ENCODE measurements at places on chromosomes 7 and 10.

DNA sequence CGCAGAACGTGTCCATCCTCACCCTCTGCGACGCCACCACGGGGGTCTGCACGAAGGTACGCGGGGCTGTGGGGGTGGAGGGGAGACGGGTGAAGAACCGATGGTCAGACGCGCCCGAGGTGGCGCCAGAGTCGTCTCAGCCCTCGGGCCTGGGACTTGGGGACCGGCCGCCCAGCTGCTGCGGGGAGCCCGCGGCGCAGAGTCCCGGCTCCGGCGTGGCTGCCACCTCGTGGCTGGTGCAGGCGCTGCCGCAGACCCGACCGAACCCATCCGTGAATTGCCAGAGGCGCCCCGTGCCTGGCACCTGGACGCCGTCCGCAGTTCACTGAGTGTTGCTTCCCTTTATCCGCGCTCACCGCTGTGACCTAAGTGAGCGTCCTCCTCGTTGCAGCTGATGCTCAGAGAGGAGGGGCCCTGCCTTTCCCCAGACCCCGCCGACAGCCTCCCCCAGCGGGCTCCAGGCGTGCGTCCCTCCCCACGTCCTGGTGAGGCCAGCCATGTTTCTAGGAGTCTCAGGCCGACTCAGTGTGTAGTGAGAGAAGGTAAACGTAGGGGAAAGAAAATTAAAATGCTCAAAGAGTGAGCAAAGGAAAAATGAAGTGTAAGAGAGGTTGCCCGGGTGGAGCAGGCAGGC lies 208.7 kb downstream of the PAXIP1 start:
- DNase-seq: no peak

DNA sequence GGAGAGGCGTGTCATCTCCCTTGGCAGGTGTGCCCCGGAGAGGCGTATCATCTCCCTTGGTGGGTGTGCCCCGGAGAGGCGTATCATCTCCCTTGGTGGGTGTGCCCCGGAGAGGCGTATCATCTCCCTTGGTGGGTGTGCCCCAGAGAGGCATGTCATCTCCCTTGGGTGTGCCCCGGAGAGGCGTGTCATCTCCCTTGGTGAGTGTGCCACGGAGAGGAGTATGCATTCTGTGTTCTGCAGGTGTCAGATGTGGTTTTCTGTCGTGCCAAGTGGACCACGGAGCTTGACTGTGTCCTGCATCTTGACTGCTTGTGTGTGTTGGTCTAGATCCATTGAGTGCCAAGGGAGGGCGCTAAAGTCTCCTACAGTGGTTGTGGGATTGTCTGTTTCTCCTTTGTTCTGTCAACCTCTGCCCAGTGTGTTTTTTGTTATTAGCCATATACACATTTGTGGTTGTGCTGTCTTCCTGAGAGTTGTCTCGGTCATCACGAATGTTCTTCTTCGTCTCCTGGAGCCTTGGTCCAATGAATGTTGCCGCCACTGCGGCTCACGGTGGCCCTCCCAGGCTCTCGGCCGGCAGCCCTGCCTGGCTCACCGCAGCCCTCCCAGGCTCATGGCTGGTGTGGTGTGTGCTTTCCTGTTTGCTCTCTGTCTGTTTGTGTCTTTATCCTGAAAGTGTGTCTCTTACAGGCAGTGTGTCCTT lies 96.8 kb downstream of the INPP5A start:
- no peak for DNase-seq

GRCh38 chr7:72069263-72069662 lies 342.9 kb downstream of the CALN1 start:
- DNase-seq: no peak

- DNase-seq: no peak
Observed at GRCh38 chr7:69728304-69728703, 130.0 kb downstream of the AUTS2 start.

DNA sequence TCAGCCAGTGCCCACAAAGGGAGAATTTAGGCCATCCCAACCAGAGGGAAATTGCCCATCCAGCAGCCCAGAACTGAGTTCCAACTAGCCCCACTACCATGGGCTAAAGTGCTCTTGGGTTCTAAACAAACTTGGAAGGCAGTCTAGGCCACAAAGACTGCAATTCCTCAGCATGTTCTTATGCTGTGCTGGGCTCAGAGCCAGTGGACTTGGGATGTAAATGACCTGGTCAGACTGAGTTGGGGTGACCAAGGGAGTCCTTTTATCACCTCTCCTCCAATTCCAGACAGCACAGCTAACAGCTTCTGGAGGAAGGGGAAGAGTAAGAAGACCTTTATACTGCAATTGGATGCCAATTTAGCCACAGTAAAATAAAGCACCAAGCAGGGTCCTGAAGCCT lies 607.2 kb upstream of the KCND2 start:
- no peak for DNase-seq

- DNase-seq: no peak
Observed at GRCh38 chr7:117872561-117873309, 506 bp downstream of the CTTNBP2 start.

DNA sequence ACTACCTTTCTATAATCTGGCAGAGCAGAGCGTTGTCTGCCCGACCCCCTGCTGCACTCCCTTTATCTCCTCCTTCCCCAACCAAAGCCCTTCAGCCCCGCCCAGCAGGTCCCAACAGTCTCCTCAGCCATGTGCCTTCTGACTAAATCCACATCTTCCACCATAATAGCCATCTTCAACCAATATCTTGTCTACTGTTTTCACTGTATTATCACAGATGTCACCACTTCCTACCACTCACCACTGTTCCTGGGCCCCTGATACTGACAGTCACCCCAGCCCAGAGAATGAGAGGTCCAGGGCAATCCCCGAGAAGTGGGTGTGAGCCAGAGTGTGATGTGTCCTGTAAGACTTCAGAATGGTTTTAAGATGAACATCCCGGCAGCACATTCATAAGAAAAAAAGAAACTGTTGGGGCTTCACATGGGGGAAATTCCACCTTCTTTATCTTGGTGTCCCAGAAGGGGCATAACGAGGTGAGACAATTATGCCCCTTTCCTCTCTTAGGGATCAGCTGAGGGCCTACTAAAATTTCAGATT lies 25.3 kb downstream of the CCDC6 start:
- DNase-seq: peak; percentile 46

GRCh38 chr10:59905731-59906416 lies 482 bp downstream of the CCDC6 start:
- DNase-seq: peak; percentile 6

DNA sequence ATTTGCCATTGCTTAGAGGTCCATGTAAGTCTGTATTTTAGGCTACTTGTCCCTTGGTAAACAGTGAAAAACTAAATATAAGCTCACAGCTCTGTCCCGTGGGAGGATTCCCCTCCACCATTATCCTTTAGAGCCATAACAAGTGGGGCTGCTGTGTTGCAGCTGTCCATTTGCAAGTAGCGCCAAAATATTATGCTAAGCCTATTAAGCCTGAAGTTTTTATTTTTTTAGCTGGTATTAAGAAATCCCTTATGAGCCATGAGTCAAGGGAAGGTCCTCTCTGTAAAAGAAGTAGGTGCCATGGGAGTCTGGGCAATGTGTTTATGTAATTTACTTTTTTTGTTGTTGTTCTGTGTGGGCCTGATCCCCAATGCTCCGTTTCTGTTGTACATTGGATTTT lies 183.9 kb downstream of the THSD7A start:
- no peak for DNase-seq

DNA sequence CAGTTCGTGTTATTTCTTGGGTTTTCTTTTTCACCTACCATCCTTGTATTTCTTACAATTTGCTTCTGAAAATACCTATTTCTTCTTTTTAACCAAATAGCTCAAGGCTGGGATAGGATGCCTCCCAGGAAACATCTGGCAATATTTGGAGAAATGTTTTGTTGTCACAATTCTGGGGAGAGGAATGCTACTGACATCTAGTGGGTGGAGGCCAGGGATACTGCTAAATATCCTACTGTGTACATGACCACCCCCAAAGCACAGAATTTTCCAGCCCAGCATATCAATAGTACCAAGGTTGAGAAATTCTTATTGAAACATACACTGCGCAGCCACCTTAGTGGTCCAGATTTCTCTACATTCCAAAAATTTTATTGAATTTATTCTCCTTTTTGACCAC lies 55.5 kb downstream of the CNTNAP2 start:
- no peak for DNase-seq

- no peak for DNase-seq
Observed at GRCh38 chr7:110186334-110186733, 904.6 kb upstream of the LRRN3 start.

DNA sequence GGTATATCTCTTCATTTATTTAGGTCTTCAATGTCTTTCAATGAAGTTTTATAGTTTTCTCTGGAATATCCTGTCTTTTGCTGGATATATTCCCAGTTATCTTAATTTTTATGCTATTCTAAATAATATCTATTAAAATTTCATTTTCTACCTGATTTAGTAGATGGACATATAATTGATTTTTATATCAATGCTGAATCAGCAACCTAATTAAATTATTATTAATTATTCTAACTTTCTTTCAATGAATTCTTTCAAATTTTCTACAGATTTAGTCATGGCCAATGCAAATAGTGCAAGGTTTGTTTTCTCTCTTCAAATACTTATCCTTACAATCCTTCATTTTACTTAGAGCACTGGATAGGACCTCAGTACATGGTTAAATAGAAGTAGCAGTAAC lies 56.8 kb downstream of the DENND11 start:
- no peak for DNase-seq

- DNase-seq: no peak
Observed at GRCh38 chr7:120951826-120952225, 1.2 kb downstream of the ING3 start.

DNA sequence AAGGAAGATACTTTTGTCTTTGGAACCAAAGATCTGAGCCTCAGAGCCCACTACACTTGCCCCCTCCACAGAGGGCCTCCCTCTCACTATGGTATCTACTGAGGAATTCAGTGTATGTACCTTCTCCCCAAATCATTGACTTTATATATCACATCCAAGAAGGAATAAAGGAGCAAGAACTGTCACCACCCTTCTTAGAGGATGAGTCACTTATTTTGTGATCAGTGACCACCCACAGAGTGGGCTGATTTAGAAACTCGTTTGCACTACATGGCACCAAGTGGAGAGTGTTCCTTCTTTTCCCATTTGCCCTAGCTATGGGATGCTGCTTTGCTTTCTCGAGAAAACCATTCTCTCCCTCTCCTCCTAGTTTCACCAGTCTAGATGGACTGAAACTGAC lies 5.7 kb downstream of the TMEM243 start:
- no peak for DNase-seq

DNA sequence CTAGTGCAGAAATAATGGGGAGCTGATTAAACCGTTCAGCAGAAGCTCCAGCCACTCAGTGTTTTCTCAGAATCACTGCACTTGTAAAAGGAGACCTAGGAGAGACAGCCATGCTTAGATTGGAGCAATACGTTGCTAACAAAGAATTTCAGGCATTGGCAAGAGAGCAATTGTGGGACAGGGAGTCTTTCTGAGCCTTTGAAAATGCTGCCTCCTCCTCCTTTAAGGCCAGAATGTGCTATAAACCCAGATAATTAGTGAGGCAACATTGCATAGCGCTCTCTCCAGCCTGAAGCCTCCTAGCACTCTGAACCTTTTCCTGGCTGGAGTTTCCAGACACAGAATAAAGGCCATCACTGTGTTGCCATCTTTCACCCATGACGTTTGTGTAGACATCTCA lies 18.5 kb upstream of the PTPRN2 start:
- DNase-seq: no peak

DNA sequence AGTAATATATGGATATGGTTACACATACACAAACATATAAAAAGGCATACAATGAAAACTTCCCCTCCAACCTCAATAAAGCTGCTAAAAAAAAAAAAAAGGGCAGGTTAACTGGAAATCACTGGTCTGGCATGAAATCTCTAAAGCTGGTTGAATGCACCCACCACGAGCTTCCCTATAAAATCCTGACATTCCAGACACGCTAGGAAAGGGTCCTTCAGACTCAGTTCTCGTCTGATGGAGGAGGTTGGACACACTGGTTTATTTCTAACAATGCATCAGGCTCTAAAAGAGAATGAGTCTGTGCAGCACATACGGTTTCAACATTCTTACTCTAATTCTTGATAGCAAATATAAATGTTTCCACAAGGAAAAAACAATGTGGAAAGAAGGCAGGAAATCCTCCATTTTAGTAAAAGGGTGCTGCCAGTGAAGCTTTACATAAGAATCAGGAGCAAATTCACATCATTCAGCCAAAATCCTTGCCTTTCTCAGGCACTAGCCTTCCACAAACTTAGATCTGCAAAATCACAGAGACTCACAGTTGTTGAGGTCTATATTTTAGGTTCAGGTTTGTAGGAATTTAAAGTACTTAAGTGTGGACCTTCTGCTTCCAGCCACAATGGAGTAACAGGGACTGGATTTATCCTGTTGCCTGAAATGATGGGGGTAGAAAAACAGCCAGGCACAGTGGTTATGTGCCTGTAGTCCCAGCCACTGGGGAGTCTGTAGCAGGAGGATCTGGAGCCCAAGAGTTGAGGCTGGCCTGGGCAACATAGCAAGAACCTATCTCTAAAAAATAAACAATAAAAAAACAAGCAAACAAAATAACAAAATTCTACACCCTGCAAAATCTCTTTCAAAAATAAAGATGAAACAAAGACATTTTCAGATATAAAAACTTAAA lies 73.5 kb downstream of the CYTH3 start:
- no peak for DNase-seq

GRCh38 chr7:116678780-116679179 lies 6.8 kb downstream of the MET start:
- DNase-seq: no peak

- DNase-seq: no peak
Observed at GRCh38 chr7:151133986-151134742, 33.3 kb downstream of the GBX1 start.

- DNase-seq: no peak
Observed at GRCh38 chr7:28804990-28805389, 153.1 kb downstream of the TRIL start.

DNA sequence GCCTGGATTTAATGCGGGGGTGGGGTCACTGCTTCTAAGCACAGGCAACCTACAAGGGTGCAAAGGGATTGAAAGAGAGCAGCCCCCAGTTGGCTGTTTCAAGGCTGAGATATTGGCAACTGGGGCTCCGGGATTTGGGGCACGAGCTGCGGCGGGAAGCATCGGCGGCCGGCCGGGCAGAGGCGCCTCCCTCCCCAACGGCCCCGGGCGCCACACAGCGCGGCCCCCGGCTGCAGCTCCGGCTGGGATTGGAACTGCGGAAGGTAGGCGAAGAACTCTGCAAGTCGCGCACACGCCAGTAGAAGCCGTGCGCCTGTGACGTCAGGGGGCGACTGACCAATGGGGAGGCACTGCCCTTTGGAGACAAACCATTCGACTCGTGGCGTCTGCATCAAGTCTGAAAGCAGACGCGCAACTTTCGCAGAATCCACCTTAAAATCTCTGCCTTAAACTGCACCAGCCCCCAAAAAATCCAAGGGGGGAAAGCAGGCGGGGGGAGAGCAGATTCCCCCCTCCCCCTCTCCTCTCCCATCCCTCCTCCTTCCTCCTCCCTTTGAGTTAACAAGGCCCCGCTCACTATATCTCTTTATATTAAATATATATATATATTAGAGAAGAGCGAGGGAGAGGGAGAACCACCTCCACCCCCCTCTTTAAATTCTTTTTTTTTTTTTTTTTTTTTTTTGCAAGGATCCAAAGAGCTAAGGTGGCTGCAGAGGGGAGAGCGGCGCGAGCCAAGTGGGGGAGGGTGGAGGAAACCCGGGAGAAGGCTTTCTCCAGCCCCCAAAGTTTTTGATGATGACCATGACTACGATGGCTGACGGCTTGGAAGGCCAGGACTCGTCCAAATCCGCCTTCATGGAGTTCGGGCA lies at the start of gene DLX6:
Gene DLX6 (plus strand): TSS at position 371 of the 872 bp plus-strand sequence. CDS start 425 bp downstream, at position 796.
- no peak for DNase-seq
